ENCODE measurements at places on chromosomes 1 and 21. TPM values are rescaled to one million over a fixed set of nuclear protein-coding genes. Genes with fewer than 3 reads are reported as not detected.

DNA sequence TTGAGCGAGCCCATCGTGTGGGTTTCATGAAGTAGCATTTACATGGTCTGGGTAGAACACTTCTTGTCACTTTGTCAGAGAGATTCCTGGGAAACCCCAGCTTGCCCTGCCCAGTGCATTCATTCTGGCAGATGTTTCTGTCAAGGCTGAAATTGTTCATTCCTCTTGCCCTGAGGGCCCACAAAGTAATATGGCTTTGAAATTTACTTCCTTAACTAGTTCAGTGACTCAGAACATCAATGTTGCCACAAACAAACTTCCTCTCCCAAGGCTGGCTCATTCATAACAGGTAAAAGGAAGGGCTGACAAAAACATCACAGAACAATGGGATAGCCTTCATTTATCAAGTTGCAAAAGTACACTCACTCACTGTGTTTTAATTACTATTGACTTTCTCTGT is 5.0 kb upstream of the KIAA0040 start:
- no peak for DNase-seq

TCHH gene
- 0.38 TPM for total RNA-seq

YRDC gene
- total RNA-seq, result 11.9 TPM

DNA sequence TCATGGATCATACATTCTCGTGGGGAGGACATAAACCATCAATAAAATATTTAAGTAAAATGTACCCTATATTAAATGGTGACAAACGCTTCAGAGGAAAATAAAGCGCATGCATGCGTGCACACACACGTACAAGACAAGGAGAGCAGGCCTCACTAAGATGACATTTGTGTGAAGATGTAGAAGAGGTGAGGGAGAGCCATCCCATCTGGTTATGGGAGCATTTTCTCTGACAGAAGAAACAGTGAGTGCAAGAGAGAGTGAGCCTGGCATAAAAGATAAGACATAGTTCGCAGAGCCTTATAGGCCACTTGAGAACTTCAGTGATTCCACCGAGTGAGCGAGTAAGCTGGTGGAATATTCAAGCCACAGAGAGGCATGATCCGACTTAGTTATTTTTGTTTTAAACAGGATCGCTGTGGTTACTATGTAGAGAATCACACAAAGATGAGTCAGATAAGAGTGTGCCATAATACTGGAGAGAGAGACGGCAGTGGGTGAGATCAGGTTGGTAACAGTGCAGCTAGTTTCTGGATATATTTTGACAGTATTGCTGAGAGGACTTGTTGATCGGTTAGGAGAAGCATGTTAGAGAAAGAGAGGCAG is 624.2 kb downstream of the PLPP3 start:
- no peak for DNase-seq

DNA sequence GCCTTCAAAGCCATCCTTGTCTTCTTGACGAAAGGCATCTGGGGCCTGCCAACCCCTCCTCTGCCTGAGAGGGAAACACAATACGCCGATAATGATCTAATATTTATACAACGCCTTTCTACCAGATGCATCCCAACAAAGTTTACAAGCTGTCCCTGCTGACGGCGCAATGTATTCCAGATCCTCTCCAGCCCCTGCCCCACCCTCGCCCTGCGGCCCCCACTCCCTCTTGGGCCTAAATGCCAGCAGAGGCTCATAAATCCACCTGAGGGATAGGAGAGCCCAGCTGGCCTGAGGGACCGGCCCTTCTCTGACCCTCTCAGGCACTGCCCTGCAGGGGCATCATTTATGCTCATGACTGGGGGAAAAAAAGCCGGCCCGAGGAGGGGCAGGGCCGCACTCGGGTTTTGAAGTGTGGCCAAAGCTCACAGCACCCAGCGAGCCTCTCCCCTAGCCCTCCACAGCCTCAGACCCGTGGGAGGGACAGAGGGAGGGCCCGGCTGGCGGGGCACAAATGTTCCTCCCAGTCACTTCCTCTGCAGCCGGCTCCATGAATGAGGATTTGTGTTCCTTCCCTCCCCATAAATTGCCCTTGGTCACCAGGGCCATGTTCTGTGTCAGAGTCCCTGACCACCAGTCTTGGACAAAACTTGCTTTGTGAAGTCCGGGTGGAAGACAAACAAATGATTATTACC is 140.3 kb downstream of the FOXD2 start:
- DNase-seq, result no peak

DNA sequence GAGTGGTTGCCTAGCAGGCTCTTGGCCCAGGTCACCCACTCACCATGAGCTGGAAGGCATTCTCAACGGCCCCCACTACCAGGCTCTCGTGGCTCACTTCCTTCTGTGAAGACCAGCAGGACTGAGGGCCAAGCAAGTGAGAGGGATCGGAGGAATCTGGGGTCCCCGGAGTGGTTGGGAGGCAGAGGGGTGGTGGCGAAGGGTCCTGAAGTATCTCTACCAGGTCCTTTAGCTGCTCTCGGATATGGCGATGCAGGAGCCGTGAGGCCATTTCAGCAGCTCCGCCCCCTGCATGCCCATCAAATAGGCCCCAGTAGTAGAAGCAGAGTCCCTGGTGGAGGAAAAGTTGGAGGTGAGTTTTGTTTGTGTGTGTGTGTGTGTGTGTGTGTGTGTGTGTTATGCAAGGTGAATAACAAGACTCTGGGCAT is 2.4 kb downstream of the PPM1J start:
- no peak for DNase-seq

AXDND1 gene
- not detected for total RNA-seq

GRCh38 chr1:89363196-89363595 is 663 bp upstream of the GBP6 start:
- DNase-seq, result no peak

- DNase-seq, result no peak
Measured at GRCh38 chr1:204782118-204782700, 88.5 kb upstream of the NFASC start.

OSCP1 gene
- total RNA-seq, result 5.1 TPM

GRCh38 chr21:39000496-39000895 is 182.8 kb downstream of the PSMG1 start:
- DNase-seq, result peak; percentile 16

CFHR2 gene
- not detected for total RNA-seq

DNA sequence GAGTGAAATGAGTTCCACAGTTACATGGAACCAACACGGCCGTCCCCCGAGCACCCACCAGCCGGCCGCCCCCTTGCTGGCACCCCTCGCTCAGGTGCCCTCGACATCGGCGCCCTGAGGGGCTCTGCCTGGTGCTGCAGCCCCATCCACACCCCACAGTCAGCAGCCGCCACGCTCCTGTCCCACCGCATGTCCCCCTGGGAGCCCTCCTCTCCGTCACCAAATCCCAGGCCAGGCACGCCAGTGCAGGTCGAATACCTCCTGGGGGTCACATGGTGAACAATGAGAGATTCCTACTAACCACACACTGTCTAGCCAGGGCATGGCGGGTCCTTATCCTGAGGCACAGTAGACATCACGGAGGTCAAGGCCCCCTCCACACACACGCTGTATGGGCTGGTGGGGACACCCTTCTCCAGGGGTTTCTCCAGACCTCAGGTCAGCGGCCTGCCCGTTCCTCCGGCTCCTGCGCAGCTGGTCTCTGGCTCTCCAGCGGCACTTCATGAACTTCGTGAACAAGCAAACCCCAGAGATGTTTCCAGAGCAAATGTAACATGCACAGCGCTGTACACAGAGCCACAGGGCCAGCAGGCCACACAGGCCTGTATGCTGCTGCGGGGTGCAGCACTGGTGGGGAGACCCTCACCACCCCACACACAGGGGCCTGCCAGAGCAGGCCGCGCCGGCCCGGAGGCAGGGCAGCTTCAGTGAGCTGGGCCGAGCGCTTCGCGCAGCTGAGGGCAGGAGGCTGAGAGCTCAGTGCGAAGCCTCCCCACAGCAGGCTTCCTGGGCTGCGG is 21.8 kb downstream of the POFUT2 start:
- DNase-seq, result no peak

SPATA17 gene
- total RNA-seq, result 0.36 TPM

OR2T1 gene
- not detected for total RNA-seq

SELP gene
- total RNA-seq, result 0.21 TPM

DNA sequence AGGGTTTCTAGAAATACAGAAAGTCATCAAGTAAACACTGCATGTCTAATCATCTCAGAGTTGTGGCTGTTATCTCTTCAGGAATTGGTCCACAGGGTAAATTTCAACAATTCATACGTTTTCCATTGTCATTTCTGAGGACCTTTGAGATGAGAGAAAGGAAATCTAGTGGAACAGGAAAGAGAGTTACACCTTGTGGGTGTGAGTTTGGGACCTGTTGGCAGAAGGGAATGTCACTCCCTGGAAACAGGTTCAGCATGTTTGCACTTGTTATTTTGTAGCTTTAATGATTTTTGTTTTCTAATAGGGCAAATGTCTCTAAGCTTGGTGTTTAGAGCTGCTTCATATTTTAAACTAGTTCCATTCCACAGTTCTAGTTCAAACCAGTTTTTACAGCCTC is 5.6 kb downstream of the TMEM167B start:
- no peak for DNase-seq

- no peak for DNase-seq
Measured at GRCh38 chr1:23421753-23422240, 2.8 kb downstream of the TCEA3 start.

All from endothelial cell (in vitro differentiated cells).